AG20443 (cell line): ENCODE measurements at places on chromosomes 2 and 18.

DNA sequence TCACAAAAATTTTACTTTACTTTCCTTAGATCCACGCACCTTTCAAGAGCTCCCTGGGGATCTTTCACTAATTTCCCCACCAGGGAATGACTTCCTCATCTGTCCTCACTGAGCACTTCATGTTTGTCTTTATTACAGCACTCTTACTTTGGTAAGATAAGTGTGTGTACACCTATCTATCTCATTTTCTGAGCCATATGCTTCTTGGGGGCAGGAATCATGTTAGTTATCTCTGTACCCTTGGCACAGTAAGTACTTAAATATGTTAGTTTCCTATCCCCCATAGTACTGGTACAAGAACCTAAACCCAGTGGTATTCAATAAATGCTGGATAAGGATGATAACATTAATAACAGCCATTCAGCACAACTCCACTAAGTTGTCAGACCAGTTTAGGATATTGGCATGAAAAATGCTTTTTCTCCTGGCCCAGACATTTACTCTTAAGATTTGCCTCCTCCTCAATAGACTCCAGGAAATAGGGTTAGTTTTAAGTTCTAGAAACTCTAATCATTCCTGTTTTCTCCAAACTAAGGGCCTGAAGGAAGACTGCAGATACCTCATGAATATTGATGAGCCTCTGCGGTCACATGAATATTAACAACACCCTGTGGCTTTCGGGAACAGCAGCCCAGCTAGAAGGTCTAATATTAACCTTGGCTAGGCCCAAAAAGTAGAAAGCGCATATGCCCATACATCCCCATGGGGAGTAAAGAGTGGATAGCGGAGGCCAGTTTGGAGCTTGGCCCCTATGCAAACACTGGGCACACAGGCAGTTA is 38.2 kb downstream of the NHEJ1 start:
- DNase-seq: no peak

GRCh38 chr2:196719110-196719872 is 79.8 kb downstream of the CCDC150 start:
- peak; percentile 84 for DNase-seq

DNA sequence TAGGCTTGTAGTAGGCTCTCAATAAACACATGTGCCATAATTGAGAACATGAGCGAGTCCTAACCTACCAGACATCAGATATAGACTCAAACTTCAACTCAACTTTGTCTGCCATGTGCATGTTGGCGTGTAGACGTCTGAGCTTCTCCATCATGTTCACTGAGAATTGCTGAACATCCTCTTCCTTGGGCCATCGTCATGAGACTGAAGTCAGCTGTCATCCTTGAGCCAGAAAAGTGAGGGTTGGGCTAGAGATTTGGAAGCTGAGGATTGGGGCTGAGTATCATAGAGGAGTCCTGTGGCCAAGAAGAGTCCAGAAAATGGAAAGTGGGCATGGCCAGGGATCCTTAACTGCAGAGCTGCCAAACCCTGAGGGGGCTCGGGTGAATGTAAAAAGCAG is 7.8 kb upstream of the EFR3B start:
- DNase-seq: no peak

GRCh38 chr2:230924470-230925341 is at the start of gene GPR55:
TSS of gene GPR55 (minus strand) at chr2:230925242. CDS start at chr2:230910962, 14,280 bp downstream.
- no peak for DNase-seq

DNA sequence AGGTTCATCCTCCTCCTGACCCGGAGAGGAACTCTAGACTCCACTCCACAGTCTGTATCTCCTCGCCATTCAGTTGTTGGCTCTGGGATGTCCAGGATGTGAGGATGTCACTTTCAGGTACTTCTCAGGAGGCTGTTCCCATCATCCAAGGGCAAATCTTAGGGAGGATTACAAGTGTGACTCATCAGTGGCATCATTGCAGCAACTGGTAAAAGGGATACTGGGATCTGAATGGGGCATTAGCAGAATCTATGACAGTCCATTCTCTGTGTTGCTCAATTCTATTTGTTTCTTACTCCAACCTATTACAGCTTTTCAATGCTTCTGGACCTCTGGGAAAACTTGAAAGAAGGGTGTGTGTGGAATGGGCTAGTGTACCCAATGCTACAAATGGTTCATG is 81.5 kb upstream of the FN1 start:
- no peak for DNase-seq

DNA sequence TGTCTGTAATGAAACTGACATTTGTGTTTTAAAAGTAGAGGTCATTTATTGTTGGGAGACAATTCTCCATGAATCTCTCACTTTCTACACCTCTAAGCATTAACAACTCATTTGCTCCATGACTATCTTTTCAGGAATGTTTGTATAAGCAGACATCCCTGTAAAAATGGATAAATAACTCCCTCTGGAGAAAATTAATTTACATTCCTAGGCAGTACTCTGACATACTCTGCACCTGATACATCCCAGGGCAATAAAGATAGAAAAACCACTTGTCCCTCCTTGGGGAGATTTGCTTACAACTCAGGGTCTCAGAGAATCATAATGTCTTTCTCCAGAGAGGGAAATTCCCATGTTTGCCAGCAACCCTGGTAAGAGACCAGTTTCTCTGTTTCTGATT is 1037.7 kb upstream of the SLC39A10 start:
- no peak for DNase-seq

GRCh38 chr2:10398496-10398895 is 49.6 kb downstream of the ODC1 start:
- no peak for DNase-seq

DNA sequence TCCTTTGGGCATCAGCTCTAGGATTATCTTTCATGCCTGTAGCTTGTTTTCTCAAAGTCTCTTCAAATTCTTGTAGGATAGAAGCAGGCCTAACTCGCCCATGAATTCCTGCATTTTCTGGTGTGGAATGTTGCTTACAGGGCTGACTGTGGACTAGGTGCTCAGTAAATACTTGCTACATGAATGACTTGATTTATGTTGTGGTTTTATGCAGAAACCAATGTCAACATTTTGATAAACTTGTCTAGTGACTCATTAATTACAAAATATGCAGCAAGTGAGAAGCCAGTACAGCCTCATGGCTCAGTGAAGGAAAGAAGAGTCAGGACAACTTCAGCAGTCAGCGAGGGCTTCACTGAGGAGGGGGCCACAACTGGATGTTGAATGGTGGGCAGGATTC is 110.6 kb upstream of the SIX2 start:
- peak; percentile 71 for DNase-seq

DNA sequence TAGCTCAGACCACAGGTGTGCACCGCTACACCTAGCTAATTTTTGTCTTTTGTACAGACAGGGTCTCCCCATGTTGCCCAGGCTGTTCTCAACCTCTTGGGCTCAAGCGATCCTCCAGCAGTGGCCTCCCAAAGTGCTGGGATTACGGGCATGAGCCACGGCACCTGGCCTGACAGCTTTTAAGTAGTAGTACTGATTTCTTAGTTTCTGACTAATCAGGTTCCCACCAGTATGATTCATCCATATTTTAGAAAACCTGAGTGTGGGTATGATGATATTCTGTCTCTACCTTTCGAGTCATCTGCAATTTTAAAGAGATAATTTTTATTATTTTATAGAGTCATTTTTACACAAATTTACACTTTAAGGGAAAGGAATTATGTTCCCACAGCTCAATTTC is 46.4 kb upstream of the GULP1 start:
- no peak for DNase-seq

GRCh38 chr2:36677386-36677785 is 19.1 kb upstream of the VIT start:
- DNase-seq: no peak

- no peak for DNase-seq
These were observed 46.9 kb downstream of the GORASP2 start for GRCh38 chr2:170975943-170976270.

DNA sequence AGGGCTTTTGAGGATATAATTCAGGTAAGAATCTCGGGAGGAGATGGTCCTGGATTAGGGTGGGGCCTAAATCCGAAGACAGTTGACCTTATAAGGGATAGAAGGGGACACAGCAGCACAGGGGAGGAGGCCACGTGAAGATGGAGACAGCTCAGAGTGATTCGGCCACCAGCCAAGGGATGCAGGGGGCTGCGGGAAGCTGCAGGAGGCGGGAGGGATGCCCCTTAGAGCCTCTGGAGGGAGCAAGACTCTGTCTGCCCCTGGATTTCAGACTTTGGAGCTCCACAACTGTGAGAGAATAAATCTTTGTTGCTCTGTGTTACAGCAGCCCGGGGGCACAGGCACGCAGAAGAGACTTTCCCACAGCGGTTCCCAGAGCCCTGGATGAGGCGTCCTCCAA is 143.7 kb downstream of the ASB1 start:
- DNase-seq: no peak

GRCh38 chr18:26656944-26657536 is 108.7 kb upstream of the KCTD1 start:
- peak; percentile 91 for DNase-seq

DNA sequence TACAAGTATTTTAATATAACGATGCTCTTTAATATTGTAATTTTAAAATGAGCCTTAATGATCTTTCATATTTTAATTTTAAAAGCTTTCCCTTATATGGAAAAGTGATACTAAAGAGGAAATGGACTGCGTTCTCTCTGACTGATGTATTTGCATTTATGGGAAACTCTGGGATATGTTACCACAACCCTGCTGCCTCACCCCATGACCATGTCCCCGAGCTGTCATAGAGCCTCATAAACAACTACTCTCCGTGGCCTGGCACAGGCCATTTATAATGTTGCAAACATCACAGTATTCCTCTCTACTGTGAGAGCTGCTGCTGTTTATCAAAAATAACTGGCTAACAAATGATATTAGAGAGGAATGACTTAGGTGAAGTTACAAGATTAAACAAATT is 75.8 kb upstream of the SEC11C start:
- no peak for DNase-seq

- DNase-seq: no peak
These were observed 146.1 kb downstream of the MTX2 start for GRCh38 chr2:176415174-176415895.

GRCh38 chr2:168920504-168921157 is 19.5 kb downstream of the G6PC2 start:
- peak; percentile 18 for DNase-seq

DNA sequence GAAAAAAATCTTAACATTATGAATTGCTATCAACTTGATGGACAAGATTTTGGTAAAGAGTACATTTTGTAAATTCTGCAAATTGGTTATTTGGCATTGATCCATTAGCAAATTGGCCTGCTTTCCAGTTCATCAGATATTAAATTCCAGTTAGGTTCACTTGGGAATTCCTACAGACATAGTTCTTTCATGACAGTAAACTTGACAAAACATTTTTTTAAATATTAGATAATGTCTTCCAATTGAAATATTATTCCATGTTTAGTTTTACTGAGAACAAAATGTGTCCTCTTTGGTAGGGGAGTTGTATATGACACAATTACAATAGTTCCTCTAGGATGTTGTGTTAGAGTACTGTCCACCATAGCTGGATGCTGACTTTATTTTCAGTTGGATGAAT is 141.9 kb downstream of the LCLAT1 start:
- DNase-seq: no peak

DNA sequence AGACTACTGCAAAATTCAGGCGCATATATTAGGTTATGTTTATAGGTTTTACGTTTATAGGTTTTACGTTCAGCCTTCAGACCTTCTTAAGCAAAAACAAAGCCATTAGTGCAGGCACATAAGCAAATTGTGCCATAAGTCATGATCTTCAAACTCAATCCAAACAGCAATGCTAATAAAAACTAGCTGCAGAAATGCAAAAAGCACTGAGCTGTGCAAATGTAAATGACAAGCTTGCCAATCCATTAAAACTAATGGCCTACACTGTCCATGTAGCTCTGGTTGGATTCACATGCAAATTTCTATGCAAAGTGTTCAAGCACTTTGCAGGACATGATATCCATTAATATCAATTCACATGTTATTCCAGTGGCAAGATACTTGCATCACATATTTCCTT is 50.9 kb downstream of the LRPPRC start:
- no peak for DNase-seq

DNA sequence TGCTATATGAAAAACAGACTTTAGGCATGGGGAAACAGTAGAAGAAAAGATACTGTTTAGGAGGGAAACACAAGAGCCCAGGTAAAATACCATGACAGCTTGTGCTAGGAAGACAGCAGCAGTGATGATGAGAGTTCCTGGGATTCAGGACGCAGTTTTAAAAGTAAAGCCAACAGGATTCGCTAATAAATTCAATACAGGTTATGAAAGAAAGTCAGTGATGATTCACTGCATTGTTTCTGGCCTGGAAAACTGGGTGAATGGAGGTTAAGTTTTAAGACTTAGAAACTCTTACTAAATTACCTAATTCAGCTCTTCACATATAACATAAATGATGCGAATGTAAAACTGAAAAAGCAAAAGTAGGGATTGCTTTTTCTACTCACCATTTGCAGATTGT is 27.9 kb upstream of the RNU4ATAC start:
- DNase-seq: no peak

GRCh38 chr2:164890544-164890943 is 48.9 kb upstream of the COBLL1 start:
- no peak for DNase-seq

- no peak for DNase-seq
These were observed 160.9 kb downstream of the NCKAP5 start for GRCh38 chr2:133407341-133407740.

GRCh38 chr2:115165529-115166109 is 723.2 kb downstream of the DPP10 start:
- DNase-seq: peak; percentile 21

GRCh38 chr2:97982621-97983020 is 13.1 kb downstream of the TMEM131 start:
- no peak for DNase-seq

DNA sequence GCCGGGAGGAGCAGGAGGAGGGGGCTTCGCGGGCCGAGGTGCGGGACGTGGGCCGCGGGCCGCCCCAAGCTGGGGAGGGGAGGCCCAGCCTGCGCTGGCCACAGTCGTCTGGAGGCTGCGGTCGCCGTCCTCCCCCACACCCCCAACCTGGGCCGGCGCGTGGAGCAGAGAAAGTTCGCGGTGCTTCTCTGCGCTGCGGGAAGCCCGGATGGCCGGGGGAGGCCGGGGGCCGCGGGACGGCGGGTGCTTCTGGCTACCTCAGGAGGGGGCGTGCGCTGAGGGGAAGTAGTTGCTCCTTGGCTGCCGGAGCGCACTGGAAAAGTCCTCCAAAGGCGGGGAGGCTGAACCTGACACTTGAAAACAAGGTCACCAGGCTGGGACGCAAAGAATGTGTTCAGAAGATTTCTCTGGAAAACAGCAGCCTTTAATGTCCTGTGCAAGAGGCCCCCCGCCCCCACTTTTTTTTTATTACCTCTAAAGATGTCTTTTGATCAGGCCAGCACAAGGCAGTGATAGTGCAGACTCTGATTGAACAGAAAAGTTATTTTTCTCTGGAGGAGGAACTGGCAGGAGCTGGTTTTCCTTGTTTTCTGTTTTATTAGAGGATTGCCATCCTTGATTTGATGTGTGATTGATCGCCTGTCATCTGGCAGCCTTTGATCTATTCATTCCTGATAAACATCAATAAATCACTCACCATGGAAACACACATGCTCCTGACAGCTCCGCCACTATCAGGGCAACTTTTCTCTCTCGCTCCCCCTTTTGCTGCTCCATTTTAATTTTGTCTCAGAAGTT is 1.6 kb downstream of the TSHZ1 start:
- DNase-seq: peak; percentile 37

- no peak for DNase-seq
These were observed 39.8 kb upstream of the DNMT3A start for GRCh38 chr2:25381502-25381901.

- DNase-seq: no peak
These were observed 26.2 kb downstream of the KLF7 start for GRCh38 chr2:207139552-207139951.

GRCh38 chr2:19819097-19820065 is 82.4 kb downstream of the TTC32 start:
- peak; percentile 74 for DNase-seq

GRCh38 chr18:32349728-32350395 is 120.8 kb downstream of the GAREM1 start:
- DNase-seq: peak; percentile 72

GRCh38 chr2:101743288-101743687 is 45.8 kb downstream of the MAP4K4 start:
- DNase-seq: no peak
